ENCODE measurements at places on chromosomes 16 and 17.

DNA sequence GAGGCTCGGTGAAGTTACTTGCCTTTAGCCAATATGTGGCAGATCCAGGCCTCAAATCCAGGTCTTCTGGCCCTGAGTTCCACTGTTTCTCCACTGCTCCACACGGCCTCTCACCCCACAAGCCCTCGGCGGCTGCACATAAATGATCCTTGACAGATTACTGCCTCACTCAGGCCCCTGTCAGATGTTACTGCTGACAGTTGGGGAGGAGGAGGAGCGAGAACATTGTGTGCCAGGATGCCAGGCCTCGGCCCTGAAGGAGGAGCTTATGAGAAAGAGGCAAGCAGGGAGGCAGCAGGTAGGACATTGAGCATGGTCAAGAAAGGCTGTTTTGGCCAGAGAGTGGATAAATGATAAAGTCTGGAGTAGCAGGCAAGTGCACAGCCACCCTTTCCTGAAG is 88.6 kb downstream of the RAB11FIP4 start:
- no peak for DNase-seq

- DNase-seq, result no peak
These were observed 8.7 kb downstream of the NUP88 start for GRCh38 chr17:5410594-5411272.

DNA sequence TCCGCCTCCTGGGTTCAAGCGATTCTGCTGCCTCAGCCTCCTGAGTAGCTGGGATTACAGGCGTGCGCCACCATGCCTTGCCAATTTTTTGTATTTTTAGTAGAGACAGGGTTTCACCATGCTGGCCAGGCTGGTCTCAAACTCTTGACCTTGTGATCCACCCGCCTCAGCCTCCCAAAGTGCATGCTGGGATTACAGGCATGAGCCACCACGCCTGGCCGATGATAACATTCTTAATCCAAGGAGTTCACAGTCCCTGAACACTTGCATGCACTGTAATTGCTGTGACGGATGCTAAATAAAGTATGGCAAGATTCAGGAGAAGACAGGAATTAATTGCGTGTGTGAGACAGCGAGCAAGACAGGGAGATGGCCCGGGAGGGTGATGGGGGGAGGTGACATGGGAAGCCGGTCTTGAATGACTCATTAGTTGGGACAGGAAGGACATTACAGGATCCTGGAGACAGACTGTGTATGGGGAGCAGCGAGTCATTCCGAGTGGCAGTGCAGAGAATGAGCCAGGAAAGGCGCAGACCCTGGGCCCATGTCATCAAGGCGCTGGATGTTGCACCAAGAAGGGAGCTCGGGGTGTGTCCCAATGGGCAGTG is 6.7 kb downstream of the ABCA3 start:
- DNase-seq, result no peak

GRCh38 chr17:44602390-44602789 is 45.1 kb downstream of the FZD2 start:
- DNase-seq, result no peak

DNA sequence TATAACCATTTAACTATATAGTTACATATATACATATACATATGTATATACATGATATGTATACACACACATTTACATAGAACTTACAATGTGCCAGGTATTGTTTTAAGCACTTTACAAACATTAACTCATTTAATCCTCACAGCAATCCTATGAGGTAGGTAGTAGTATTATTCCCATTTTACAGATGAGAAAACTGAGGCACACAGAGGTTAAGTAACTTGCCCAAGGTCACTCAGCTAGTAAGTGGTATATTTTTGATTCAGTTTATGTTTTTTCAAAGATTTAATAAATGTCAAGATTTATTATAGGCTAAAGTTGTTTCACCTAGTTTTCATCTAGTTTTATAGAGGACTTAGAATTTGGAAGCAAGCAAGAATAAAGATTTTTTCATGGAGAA is 6.6 kb downstream of the KRT222 start:
- no peak for DNase-seq

GRCh38 chr17:1423456-1424135 is 23.6 kb upstream of the YWHAE start:
- no peak for DNase-seq

DNA sequence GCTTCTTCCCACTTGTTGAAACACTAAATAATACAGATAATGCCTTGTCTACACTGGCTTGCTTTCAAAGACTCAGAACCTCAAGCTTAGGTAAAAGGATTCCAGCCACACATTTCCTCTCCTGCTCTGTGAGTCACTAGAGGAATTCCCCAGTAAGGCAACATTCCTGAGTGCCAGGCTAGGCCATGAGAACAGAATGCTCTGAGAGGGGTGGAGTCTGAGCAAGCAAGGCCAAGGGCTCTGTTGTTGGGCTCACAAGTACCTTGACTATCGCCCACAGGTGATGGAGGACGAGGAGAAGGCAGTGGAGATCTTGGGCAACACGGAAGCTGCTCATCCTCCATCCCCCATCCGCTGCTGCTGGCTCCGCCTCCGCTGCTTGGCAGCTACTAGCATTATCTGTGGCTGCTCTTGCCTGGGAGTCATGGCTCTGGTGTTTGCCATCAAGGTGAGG is 6.7 kb upstream of the PHKG2 start:
- DNase-seq, result no peak

GRCh38 chr17:45950888-45951287 is 48.2 kb upstream of the STH start:
- DNase-seq, result no peak

- DNase-seq, result peak; percentile 35
These were observed 479 bp downstream of the ITGA3 start for GRCh38 chr17:50056217-50056960.

- no peak for DNase-seq
These were observed 48.1 kb upstream of the IRX5 start for GRCh38 chr16:54882556-54882955.

- DNase-seq, result peak; percentile 30
These were observed 593 bp upstream of the WDR45B start for GRCh38 chr17:82648742-82649331.

- no peak for DNase-seq
These were observed 28.7 kb upstream of the MMD start for GRCh38 chr17:55450232-55450825.

DNA sequence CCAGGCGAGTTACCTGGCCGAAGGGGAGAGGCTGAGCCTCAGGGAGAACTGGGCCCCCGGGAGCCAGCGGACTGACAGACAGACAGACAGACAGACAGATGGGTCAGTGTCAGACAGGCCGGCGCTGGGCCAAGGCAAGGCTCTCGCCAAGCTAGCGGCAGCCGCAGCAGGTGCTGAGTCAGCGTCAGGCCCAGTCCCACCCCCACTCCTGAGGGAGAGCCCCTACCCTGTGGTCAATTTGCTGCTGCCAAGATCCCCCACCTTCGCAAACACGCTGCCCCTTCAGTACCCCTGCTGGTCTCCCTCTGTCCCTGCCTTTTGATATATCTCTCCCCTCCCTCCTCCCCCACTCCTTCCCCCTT is 1.5 kb downstream of the FGF11 start:
- no peak for DNase-seq

- DNase-seq, result no peak
These were observed 2.6 kb downstream of the CDK5RAP3 start for GRCh38 chr17:47973541-47973940.

GRCh38 chr17:41535764-41536481 is 7.8 kb upstream of the KRT19 start:
- DNase-seq, result no peak

DNA sequence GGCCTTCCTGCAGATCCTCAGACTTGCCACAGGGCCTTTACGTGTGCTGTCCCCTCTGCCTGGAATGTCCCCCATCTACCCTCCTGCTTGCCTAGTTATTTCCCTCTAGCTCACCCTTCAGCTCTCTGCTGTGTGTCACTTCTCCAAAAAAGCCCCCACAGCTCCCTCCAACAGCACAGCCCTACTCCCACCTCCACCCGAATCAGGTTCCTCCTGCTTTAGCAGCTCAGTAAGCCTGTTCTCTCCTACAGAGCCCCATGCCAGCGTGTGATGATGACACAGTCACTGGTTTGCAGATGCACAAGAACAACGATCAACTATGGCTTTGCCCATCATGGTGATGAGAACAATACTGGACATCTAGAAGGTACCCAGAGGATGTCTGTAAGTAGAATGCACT is 7.1 kb upstream of the SAMD14 start:
- DNase-seq, result no peak

DNA sequence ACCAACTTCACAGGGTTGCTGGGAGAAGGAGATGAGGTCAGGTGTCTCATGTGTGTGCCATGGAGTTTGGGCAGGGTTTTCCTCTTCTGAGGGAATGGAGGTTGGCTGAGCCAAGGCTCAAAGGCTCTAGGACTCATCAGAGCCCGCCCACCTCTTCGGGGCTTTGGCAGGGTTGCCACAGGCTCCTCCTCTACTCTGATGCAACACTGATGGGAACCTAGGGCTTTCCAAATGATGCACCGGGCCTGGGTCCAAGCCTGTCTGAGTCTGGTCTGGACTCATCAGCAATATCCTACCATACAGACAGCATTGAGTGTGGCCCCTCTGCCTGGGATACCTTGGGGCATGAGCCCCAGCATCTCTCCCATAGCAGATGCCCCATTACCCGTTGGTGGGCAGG is 59.5 kb upstream of the LHX1 start:
- no peak for DNase-seq

DNA sequence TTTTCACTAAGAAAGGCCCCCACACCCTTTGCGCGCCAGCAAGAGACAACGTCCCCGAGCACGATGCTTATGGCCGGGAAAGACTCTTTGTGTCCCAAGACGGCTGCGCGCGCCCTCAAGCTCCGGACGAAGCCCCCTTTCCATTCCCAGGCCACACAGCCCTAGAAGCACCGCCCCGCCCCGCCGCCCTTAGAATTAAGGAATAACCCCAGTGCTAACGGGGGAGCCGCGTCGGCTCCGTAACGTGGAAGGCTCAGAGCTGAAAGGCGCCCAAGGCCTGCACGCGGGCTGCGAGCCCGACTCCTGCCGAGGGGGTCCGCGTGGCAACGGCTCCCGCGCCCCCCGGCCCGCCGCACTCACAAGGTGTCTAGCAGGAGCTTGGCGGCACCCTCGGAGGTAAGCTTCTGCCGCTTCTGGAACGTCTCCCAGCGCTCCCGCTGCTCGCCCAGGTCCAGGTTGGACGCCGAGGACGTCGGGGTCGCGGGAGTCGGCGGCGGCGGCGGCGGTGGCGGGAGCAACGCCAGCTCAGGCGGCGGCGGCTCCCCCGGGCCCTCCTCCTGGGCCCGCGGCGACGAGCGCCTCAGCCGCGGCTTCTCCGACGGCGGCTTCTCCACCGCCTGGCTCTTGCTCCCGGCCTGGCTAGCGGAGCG is 477 bp downstream of the CENPV start:
- DNase-seq, result peak; percentile 15

GRCh38 chr17:12877953-12878669 is 88.8 kb downstream of the ARHGAP44 start:
- DNase-seq, result no peak

DNA sequence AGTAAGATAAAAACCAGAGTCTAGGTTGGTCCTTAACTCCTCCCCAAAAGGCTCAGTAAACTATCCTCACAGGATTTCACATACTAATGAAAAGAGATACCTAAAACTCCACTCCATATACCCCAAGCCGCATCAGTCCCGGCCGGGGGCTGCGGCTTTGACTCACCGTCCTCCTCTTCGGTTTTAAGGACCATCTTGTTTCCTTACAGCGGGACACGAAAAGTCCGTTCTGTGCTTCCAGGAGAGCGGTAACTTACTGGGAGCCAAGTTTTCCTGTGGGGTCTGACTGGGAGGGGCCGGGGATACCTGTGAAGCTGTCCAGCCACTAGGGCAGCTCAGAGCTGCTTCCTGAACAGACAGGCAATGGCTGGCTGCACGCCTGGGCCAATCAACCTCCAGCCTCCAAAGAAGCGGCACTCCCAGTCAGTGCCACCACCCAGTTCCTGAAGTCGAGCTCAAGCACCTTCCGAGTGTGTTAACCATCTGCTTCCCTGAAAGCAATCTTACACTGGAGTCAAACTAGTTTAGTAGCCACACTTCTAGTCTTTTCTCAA is 45.5 kb downstream of the CYTH1 start:
- DNase-seq, result no peak

DNA sequence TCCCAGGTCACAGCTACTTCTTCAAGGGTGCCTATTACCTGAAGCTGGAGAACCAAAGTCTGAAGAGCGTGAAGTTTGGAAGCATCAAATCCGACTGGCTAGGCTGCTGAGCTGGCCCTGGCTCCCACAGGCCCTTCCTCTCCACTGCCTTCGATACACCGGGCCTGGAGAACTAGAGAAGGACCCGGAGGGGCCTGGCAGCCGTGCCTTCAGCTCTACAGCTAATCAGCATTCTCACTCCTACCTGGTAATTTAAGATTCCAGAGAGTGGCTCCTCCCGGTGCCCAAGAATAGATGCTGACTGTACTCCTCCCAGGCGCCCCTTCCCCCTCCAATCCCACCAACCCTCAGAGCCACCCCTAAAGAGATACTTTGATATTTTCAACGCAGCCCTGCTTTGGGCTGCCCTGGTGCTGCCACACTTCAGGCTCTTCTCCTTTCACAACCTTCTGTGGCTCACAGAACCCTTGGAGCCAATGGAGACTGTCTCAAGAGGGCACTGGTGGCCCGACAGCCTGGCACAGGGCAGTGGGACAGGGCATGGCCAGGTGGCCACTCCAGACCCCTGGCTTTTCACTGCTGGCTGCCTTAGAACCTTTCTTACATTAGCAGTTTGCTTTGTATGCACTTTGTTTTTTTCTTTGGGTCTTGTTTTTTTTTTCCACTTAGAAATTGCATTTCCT is 3.4 kb upstream of the LPCAT2 start:
- no peak for DNase-seq
